ENCODE measurements at places on chromosomes 16 and 17.

- DNase-seq = no peak
These were observed 18.9 kb downstream of the ARHGAP17 start for GRCh38 chr16:24996301-24996700.

- DNase-seq = no peak
These were observed 355.3 kb downstream of the SOX9 start for GRCh38 chr17:72476134-72476533.

- no peak for DNase-seq
These were observed 14.3 kb downstream of the MLYCD start for GRCh38 chr16:83913245-83913633.

GRCh38 chr16:64116151-64116550, 1005.7 kb downstream of the CDH11 start:
- DNase-seq = no peak

- no peak for DNase-seq
These were observed 70.2 kb upstream of the NETO2 start for GRCh38 chr16:47213761-47214440.

DNA sequence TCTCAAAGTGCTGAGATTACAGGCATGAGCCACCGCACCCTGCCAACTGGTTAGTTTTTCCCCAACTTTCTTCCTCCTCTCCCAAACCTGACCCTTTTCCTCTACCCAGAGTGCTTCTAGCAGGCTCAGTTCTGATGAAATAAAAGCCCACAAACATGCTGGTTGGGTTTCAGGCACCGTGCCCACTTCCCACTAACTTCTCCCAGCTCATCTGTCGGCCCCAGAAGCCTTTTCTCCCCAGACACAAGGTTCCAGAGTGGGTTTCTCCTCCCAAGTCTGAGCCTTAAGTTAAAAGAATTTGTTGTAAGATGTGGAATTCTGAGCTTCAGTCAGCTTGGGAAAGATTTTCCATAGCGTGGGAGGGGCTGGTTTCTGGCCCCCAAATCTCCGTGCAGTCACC, 11.5 kb upstream of the SCN4A start:
- DNase-seq = no peak

Measured in activated CD8-positive, alpha-beta memory T cell treated with anti-CD3 and anti-CD28 coated beads, Interleukin-2, amount 50 U/mL, for 48 hours (primary cell).